ENCODE measurements at places on chromosomes 16 and 17.

- DNase-seq = no peak
These were observed 32.6 kb downstream of the ZNF469 start for GRCh38 chr16:88415381-88415705.

GRCh38 chr17:80125656-80126448, 21.1 kb downstream of the EIF4A3 start:
- no peak for DNase-seq

- DNase-seq = no peak
These were observed 9.4 kb downstream of the TOX3 start for GRCh38 chr16:52537516-52537915.

- DNase-seq = peak; percentile 60
These were observed 43.9 kb downstream of the CLEC16A start for GRCh38 chr16:10988164-10988803.

GRCh38 chr16:84517366-84517765, 12.9 kb upstream of the MEAK7 start:
- no peak for DNase-seq

DNA sequence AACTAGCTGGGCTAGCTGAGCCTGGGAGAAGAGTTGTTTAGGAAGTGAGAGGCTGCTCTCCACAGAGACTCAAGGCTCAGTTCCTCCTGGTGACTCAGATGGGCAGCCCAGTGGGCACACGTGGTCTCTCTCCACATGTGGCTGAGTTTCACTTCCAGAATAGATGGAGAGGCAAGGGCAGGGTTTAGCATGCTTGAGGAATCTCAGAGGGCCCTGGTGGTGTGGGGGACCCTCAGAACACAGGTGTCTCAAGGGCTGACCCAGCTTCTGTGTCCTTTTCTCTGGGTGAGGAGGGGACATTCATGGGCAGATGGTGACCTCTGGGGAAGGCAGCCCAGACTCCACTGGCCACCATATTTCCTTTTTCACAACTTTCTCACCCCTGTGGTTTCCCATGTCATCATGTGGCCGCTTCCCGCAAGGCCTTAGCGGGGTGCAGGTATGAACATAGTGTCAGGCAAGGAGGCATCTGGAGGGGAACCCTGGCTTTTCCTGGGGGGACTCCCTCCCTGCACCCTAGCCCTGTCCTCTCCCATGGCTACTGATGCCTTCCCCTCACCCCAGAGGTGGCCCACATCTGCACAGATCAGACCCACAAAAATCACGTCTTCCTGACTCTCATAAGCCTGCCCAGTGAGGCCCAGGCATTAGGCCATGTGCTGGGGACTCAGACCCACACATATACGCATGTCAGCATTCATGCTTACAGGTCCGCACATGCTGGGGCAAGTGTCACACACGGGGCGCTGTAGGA, 3.3 kb downstream of the GRN start:
- DNase-seq = no peak

- no peak for DNase-seq
These were observed 27.8 kb upstream of the TAC4 start for GRCh38 chr17:49875685-49876084.

DNA sequence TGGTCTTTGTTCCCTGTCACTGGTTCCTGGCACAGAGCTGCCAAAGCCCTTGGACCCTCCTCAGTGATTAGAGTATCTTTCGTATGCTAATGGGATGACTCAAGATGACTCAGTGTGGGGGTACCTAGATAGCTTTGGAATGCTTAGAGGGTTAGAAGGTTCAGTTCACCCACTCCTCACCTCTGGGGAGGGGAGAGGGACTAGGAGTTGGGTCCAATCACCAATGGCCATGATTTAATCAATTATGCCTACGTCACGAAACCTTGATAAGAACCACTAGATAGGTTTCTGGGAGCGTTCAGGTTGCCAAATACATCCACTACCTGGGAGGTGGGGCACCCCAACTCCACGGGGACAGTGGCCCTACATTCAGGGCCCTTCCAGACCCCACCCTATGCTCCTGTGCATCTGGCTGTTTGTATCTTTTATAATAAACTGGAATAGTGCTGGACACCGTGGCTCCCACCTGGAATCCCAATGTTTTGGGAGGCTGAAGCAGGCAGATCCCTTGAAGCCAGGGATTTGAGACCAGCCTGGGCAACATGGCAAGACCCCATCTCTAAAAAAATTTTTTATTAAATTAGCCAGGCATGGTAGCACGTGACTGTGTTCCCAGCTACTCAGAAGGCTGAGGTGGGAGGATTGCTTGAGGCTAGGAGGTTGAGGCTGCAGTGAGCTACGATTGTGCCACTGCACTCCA, 29.2 kb upstream of the LITAF start:
- DNase-seq = no peak

DNA sequence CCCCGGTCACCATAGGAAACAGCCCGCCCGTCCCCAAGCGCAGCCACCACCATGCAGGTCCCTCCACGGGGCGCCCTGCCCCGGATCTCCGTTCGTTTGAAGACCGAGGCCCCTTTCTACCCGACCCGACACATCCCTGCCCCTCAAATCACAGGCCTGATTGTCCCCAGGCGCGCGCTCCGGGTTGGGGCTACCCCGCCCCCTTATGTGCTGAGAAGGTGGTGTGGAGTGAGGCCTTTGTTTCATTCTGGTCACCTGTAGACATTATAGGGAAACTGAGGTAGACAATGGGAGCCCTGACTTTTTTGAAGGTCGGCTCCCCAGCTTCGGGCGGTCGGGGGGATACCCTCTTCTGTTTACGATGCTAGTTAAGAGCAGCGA, 763 bp upstream of the ACTG1 start:
- DNase-seq = peak; percentile 65

DNA sequence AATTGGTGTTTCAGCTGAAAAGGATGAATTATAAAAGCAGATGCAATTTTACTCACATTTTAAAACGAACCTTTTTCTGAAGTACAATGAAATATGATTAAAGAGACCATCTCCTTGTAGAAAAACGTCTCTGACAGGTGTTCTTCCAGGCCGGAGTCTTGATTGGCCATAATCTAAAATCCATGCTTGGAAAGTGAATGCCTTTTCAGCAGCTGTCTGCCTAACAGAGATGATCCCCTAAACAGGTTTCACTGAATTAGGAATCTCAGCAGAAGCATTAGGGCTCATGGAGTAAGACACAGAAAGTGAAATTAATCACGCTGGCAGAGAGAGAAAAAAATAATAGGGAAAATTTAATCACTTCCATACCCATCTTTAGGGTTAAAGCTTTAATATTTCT, 39.3 kb upstream of the IRX5 start:
- no peak for DNase-seq

DNA sequence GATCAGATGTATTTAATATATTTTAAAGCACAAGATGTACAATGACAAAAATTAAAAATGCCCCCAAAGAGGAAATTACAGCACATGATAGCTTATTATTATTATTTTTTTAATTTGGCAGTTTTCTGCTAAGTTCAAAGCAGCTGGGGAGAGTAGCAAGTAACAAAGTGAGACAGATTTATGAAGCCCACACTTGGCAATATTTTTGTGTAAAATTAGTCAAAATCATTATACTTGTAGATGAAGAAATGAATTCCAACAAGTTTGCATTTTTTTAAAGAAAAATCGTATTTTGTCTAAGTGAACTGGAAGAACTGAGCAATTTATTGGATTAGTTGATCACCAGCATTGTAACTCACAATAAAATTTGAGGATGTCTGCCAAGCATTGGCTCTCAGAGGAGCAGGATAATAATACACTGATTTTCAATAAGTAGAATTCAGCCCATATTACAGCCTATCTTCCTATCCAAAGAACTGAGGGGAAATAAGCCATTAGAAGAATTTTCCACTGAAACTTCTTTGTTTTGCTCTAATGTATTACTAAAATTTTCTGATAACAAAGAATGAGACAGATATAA, 215.6 kb downstream of the MAP2K6 start:
- DNase-seq = no peak

DNA sequence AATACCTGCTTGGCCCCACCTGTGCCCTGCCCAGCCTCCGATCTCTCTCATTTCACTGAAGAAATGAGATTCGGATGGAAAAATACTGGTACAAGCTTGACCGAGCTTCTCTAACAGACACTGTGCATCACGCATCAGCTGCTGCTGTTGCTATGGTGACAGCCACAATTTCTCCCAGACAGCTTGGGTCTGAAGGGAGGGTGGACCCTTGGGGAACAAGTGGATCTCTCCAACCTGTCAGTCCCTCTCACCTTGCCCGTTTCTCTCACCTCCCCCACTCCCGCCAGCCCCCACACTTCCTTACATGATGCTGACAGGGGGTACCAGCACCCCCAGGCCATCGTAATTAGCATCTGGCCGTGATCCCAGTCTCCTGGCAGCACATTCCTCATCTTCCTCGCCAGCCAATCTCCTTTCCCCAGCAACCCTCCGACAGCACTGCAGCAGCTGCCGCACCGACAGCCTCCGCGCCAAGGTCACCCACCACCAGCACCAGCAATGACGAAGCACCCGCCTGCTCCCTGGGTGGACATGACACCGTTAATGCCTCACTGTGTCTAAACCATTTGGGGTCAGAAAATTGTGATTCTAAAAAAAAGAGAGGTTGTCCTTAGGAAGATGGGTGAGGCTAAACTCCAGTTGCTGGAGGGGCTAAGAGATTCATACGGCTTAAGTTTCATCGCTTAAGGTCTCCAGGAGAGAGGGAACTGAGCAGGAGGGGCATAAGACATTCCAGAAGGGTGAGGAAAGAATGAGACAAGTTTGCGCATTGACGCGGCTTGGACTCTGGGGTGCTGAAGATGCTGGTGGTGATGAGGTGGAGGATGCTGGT, 58.6 kb upstream of the TNRC6A start:
- no peak for DNase-seq

DNA sequence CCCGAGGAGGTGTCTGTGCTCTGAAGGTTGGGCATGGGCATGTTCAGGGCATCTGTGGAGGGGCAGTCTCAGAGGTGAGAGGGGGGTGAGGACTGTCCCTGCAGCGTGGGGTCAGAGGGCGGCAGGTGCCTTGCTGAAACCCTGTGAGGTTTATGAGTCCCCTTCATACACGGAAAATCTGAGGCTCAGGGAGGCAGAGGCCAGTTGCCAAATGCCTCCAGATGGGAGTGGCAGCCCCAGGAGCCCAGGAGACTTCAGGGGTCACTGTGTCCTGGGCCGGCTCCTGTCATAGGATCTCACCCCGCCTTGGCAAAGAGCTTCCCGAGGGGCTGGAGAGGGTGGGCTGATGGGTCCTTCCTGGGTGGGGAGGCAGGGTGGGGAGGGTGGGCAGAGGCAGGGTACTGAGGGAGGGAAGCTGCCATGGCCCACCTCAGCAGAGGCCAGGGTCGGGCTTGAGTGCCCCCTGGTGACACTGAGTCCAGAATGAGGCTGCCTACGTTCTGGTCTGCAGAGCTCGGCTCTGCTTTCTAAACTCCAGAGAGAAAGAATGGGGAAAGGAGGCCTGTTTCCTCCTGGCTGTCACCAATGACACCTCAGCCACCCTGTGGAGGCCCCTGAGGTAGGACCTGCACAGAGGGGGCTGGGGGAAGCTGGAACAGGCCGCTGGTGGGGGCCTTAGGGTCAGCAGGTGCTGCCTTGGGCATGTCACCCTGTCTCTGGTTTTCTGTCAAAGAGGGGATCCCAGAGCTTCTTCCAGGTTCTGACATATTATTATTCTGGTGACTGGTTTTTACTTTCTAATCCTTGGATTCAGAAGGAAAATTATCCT, 1.1 kb downstream of the LGALS9 start:
- DNase-seq = no peak

DNA sequence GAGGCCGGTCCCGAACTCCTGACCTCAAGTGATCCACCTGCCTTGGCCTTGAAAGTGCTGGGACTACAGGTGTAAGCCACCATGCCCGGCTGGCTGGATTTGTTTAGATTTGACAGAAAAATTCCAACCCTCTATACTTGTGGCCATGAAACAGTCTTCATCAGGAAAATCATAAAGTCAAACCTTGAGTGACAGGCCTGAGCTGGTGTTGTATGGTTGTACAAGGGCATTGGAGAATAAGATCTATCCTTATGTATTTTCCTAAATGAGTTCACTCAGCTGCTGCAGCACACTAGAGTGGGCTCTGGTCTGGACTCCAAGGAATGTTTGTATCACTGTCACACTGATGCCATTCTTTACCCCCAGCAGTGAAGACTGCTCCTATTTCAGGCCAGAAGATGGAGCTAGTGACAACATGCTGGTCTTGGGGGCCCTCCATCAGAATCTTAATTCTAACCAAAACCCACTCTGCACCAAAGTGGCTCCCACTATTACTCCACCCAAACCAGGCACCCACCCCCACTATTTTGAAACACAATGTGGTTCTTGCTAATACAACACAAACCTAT, 27.4 kb downstream of the SNX11 start:
- no peak for DNase-seq

GRCh38 chr17:64055183-64056142, 35.0 kb upstream of the ICAM2 start:
- no peak for DNase-seq

DNA sequence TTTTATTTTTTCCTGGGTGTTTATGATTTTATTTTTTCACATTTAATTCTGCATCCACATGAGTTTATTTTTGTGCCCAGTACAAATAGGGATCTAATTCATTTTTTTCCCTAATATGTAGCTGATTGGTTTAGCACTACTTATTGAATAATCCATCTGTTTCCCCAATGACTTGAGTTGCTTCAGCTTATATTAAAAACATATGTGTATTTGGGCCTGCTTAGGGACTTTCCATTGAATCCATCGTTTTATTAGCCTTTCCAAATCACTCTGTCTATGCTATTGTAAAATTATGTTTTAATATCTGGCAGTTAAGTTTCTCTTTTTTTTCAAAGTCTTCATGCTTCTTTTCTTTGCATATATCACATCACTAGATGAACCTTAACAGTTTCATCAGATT, 42.2 kb downstream of the WWP2 start:
- DNase-seq = no peak

DNA sequence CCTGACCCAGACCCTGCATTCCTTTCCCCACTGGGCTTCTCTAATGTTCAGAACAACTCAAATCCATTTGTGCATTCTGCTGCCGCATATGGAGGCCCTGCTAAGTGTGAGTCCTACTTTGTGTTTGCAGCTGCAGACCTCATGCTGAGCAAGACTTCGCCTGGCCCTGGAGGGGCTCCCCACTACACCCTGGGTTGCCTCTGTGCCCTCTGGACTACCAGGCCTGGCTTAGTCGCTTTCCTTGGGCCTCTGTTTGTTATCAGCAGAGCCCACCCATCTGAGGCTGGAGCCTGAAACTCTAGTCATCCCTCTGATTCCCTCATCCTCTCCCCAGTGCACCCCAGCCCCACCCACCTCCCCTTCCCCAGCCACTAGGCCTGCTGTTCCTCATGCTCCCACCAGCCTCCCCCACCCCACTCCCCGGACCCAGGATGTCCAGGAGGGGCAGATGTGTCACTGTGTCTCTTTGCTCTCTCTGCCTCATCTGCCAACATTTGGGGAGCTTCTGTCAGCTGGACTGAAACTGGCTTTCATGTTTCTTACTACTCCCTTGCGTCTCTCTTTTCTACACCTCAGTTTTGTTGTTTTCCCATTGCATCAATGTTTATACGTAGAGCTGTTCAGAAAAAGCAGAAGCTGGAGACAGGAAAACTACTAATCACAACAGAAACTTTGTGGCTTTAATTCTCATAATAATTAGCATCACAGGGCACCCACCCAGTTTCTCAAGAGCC, 17.9 kb upstream of the CD300E start:
- DNase-seq = no peak

Data from CD4-positive, alpha-beta T cell treated with Interleukin-6 for 4 hours (primary cell).